Occipital lobe (tissue), 3 donors: ENCODE measurements at places on chromosomes 2 and 18.

GRCh38 chr2:128199141-128199540, 108.1 kb downstream of the UGGT1 start:
- DNase-seq = no peak

DNA sequence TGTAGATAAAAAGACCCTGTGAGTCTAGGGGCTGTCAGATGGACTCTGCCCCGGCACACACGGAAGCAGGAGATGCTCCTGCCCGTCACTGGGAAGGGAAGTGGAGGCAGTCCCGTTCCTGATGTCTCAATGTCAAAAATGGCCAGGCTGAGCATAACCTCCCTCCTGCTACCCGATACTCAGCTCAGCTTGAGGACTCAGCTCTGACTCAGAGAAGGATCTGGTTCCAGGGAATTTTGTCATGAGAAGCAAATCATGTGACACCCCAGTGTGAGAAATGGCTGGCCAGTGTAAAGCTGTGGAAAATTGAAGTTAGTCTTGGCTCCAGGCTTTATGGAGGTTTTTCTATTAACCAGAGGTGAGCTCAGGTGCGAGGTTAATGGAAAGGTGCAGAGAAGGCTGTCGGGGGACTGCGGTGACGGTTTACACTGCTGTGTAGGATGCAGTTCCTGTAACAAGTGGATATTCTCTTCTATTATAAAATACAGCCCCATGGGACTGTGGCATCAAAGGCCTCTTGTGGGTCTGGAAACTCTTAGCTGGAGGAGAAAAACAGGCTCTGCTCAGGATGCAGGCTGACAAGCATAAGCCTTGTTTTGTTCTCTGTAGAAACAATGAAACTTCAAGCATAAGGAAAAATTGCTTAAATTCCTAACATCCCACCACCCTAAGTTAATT, 24.7 kb upstream of the AGAP1 start:
- DNase-seq = no peak

- DNase-seq = no peak
These were observed 80.9 kb downstream of the LYPD6B start for GRCh38 chr2:149119368-149119767.

- DNase-seq = no peak
These were observed 44.0 kb downstream of the ATP6V1C2 start for GRCh38 chr2:10765461-10765860.
